ENCODE measurements at places on chromosomes 1 and 21.
A peak's percentile ranks its signal among the peaks of the same experiment; 100 is the strongest.

DNA sequence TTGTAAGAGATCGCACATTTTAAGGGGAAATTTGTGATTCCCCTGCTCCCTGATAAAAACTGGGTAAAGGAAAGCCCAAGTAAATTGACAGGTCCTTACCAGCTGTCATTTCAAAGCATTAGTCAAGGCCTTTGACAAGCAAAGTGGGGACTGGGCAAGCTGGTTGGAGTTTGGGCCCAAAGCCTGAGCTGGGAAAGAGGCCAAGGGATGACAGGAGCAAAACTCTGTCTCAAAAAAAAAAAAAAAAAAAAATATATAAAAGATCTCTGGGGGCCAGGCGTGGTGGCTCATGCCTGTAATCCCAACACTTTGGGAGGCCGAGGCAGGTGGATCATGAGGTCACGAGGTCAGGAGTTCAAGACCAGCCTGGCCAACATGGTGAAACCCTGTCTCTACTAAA is 36.9 kb downstream of the SLC2A1 start:
- DNase-seq: no peak

DNA sequence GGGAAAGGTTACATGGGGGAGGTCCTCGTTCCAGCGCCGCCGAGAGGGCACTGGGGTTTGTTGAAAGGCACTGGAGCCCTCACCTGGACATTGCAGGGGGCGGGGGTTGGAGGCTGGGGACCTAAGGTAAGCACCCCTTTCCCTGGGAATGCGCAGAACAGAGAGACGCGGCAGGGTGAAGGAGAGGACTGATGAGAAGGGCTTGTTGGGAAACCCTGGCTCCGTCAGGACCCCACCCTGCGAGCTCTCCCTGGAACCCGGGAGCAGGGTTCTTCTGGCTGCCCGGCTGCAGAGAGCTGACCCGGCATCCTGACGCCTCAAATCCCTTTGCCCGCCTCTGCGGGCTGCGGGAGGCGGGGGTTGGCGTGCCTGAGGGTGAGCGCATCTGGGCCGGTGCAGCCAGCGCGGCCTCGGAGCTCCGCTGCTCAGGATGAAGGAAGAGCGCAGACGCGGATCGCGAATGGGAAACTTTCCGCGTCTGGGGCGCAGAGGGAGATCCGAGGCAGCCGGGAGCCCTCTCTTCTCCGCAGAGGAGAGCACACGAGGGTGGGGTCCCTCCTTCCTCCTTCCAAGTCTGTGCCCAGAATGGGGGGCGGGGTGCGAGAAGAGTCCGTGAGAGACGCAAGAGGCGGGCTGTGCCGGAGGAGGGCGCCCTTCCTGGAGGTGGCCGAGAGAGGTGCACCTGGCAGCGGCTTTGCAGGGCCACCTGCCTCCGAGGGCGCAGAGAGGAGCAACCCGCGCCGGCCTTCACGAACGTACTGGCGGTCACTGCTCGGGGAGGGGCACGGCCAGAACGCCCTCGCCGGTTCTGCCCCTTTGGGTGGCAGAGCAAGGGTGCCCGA is 2.4 kb downstream of the IGSF21 start:
- peak; percentile 67 for DNase-seq

- no peak for DNase-seq
Observed at GRCh38 chr1:243917177-243917862, 67.3 kb upstream of the AKT3 start.

DNA sequence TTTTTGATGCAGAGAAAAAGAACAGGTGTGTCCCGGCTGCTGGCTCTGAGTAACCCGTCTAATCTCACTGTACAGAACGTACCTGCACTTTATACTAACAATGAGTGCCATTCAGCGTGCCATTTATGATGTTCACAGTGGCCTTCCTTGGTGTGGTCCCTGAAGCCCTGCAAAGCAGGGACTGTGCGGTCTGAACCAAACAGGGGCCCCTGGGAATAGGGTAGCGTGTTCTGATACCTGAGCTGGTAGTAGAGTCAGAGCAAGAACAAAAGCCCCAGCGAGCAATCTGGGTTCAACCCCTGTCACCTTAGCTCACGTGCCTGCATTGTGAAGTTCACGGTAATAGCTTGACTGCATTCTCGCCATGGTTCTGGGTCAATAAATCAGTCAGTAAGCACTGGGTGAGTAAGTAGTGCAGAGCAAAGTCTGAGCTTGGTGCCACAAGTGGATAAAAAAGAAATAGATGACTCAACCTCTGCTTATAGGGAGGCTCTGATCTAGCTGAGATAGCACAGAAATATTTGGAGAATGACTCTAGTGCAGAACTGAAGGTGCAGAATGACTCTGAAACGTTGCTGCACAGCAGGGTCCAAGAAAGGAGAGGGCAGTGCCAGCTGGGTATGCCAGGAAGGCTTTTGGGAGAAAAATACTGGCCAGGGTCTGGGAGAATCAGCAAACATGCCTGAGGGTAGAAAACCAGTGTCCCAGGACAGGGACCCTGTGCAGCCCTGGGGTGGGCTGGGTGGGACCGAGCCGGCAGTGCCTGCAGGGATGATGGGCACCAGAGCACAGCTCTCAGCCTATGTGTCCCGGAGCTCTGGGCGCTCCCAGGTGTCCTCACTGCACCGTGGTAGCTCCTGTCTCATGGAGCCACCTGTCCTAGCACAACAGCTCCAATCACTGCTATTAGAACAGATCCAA is 125.9 kb downstream of the RHOU start:
- no peak for DNase-seq

GRCh38 chr1:70008660-70009059 is 196.7 kb downstream of the LRRC40 start:
- no peak for DNase-seq

DNA sequence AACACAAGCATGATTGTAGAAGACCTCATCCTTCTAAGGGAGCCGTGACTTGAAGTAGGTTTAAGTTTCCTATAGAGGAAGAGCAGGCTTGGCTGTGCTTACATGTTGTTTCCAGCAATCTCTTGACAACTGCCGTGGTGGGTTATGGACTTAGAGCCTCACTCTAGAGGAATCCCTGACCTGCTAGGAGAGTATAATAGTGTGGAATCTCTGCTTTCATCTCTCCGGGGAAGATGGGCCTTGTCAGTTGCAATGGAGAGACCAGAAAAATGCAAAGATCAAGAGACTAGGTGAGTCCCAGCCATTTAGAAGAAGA is 137.6 kb downstream of the MIS18A start:
- DNase-seq: no peak

GRCh38 chr1:165927169-165927568 is 99.8 kb downstream of the UCK2 start:
- DNase-seq: peak; percentile 97

DNA sequence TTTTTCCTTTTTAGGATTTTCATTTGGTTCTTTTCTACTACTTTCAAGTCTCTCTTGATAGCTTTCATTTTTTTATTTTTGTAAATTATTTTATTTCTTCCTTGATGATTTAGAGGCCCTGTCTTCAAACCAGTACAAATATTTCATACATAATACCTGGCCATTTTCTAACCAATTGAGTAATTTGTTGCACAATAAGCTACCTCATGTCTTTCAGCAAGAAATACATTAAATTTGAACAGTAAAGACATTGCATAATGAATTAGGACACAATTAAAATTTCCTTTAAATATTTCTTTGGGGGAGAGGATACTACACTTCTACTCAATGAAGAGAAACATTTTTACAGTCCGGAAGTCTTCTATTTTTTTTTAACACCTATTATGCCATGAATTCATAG is 15.6 kb upstream of the COL9A2 start:
- no peak for DNase-seq

GRCh38 chr1:89069951-89070350 is 4.9 kb upstream of the GBP1 start:
- no peak for DNase-seq
